Right atrium auricular region (tissue), 2 donors: ENCODE measurements at places on chromosomes 13 and 19. TPM values are rescaled to one million over a fixed set of nuclear protein-coding genes. Genes with fewer than 3 reads are reported as not detected.
A peak's percentile ranks its signal among the peaks of the same experiment; 100 is the strongest.

FBXO27 gene
- total RNA-seq = 5.1 TPM

GRCh38 chr13:46866150-46866549, 30.7 kb downstream of the HTR2A start:
- peak; percentile 61 for DNase-seq

DNA sequence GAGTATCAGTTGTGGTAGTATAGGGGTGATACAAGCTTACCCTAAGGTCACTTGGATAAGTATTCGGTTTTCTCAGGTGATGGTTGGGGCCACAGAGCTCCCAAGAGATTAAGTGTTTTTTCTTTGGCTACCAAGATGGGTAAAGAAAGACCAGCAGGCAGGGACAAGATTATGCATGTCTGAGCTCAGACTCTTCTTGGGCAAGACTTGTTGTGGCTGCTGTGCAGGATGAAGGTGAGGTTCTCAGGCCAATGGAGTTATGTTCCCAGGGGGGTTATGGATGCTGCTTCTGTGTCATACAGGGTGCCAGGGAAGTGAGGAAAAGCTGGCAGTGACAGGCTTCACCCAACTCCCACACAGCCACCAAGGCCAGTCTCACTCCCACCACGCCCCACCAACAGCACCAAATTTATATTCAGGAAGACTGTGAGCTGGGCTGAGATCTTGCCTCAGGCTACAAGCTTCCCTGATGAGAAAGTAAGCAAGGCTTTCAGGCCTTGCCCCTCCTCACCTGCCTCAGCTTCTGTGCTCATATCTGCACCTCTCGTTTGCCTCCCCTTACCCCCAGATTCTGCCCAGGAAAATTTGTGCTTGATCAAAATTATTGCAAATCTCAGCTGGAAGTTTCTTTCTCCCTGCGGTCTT, 511.8 kb upstream of the SLITRK1 start:
- DNase-seq = no peak

ELSPBP1 gene
- total RNA-seq = not detected

KLF12 gene
- total RNA-seq = 12.3 TPM

KLK2 gene
- total RNA-seq = not detected

DNA sequence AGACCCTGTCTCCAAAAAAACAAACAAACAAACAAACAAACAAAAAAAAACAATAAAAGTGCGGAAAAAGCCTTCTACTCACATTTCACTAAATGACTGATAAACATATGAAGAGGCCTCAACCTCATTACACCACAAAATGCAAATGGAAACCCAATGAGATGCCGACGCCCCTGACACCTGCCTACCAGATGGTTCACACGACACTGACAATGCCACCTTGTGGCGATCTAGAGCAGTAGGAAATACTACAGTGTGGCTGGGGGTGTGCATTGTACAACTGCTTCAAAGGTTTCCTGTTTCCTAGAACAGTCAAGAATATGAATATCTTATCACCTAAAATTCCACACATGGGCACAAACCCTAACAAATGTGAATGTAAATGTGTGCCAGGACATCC, 14.0 kb downstream of the SCGB2B2 start:
- DNase-seq = no peak

- no peak for DNase-seq
Measured at GRCh38 chr19:18612772-18613588, at the start of gene TMEM59L. Gene TMEM59L, plus strand, starts transcription at chr19:18612870. Its CDS starts 89 bp downstream, at chr19:18612959.

B3GLCT gene
- 18.2 TPM for total RNA-seq

- DNase-seq = no peak
Measured at GRCh38 chr13:87259479-87260083, 411.6 kb upstream of the SLITRK5 start.

GRCh38 chr19:32265995-32266394, 79.4 kb upstream of the ZNF507 start:
- no peak for DNase-seq

GRCh38 chr19:411723-412355, 2.9 kb upstream of the C2CD4C start:
- no peak for DNase-seq

GRCh38 chr19:35733180-35734125, 8.8 kb downstream of the IGFLR1 start:
- no peak for DNase-seq

DNA sequence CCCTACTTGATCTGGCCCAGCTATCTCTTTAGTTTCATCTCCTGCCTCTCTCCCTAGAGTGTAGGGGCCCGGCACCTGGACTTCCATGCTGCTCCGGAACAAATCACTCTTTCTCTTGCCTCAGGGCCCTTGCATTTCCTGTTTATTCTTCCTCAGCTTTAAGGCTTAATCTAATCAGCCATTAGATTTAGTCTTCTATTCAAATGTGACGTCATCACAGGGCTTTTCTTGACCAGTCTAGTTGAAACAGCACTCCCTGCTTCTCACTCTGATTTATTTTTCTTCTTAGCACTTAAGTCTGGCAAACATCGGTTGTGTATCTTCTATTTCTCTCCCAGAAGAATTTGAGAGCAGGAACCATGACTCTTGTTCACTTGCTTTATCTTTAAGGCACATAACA, 564.1 kb downstream of the EFNB2 start:
- DNase-seq = no peak

PDE4C gene
- total RNA-seq = 1.4 TPM

GRCh38 chr13:49652355-49653305, 24.3 kb downstream of the ARL11 start:
- DNase-seq = no peak

CPB2 gene
- not detected for total RNA-seq

GRCh38 chr13:98731925-98732324, 20.5 kb downstream of the SLC15A1 start:
- no peak for DNase-seq

COL5A3 gene
- total RNA-seq = 6.8 TPM

DNA sequence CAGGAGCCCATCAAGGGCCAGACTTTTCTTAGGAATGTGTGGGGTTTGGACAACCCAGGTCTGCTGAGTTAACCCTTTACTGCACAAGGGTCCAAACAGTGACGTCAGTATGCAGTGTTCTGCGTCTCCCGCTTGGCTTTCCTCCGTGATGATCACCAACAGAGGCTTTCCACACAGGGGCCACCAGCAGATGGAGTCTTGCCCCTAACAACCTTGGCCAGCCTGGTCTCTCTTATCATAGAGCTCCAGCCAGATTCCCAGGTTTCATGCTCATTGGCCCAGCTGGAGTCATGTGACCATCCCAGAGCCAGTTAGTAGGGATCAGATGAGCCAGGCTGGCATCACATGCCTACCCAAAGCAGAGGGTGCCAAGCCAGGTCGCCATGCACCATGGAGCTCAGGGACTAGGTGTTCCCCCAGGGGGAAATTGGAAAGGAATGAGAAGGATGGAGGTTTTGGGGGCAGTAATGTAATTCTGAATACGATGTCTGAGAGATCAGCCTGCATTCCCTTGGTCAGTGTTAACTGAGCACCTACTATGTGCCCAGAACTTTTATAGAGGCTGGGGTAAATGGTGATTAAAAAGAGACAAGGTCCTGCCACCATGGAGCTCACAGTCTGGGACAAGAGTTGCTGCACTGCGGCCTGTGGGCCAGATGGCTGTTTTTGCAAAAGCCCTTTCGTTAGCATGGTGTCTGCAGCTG, 61.2 kb downstream of the MYH14 start:
- no peak for DNase-seq

RFPL4A gene
- total RNA-seq = not detected

- DNase-seq = no peak
Measured at GRCh38 chr19:55383279-55384130, 587 bp downstream of the TMEM238 start.

ATP12A gene
- total RNA-seq = not detected

HPN gene
- 7.2 TPM for total RNA-seq

GRCh38 chr13:102799426-102800144, 666 bp downstream of the BIVM start:
- no peak for DNase-seq

- no peak for DNase-seq
Measured at GRCh38 chr13:31240921-31241320, 41.1 kb downstream of the B3GLCT start.

DNA sequence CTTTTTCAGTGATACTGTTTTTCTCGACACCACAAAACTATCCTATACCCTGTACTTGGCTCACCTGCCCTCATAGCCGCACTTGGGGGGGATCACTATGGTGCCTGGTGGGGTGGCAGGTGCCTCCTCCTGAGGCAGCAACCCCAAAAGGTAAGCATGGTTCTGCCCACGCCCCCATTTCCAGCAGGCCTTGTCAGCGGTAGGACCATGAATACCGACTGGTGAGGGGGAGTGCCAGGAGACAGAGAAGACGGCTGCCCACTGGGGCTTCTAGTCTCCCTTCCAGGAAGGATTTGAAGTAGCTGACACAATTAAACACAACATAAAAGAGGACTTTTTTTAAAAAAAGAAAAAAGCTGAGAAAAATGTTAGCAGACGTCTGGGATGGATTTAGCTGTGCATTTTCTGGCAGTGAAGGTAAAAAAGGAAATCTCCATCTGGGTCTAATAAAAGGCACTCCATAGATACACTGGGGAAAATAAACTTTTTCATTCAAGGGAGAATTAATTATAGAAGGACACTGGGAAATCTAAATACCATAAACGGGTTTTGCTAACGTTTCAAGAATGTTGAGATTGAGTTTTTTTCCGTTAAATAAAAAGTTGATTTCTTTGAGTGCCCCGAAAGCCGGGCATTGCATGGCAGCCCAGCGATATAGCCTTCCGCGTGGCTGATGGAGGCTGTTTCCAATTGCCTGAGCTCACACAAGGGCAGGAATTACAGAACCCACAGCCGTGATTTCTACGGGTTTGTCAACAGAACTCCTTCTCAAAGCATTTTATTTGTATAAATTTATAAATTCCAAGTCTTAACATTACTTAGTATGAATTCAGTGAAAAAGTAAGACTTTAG, 45.1 kb downstream of the ATP11A start:
- no peak for DNase-seq

- DNase-seq = no peak
Measured at GRCh38 chr13:23086968-23087623, 93.7 kb upstream of the SGCG start.

MBD3L2 gene
- total RNA-seq = not detected

DNA sequence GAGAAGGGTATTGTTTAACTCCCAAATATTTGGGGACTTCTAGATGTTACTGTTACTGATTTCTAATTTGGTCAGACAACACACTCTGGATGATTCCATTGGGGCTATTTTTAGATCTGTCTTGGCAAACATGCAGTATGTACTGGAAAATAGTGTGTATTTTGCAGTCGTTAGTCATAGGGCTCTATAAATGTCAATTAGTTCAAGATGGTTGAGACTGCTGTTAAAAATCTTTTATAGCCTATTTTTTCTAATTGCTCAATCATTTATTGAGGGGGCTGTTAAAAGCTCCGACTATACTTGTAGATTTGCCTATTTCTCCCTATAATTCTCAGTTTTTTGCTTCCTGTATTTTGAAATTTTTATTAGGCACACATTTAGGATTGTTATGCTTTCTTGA, 31.4 kb downstream of the PPP5C start:
- no peak for DNase-seq

DNA sequence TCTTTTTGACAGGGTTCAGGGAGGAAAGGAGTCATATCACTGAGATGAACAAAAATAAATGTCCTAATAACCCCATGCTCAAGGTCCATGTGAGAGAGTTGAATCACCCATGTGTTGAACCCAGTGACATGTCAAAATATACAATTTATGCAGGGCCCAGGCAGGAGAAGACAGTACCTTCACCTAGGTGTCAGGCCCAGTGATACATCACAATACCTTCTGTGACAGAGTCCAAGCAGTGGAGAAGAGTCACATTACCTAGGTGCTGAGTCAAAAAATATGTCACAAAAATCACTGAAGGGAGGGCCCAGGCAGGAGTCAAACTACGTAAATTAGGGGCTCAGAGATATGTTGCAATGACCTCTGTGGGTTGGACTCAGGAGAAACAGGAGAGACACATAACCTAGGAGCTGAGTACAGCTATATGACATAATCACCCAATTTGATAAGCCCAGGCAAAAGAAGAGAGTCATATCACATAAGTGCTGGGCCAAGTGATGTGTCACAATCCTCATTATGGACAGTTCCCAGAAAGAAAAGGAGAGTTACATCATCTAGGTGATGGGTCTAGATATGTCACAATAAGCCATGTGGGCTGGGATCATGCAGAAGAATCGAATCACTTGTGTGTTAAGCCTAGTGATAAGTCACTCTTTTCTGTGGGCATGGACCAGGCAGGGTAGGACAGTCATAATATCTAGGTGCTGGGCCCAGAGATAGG, 13.8 kb upstream of the ZNF724 start:
- DNase-seq = no peak

ANGPTL4 gene
- 69.1 TPM for total RNA-seq

- no peak for DNase-seq
Measured at GRCh38 chr19:3655402-3656072, 28.9 kb upstream of the CACTIN start.

DNA sequence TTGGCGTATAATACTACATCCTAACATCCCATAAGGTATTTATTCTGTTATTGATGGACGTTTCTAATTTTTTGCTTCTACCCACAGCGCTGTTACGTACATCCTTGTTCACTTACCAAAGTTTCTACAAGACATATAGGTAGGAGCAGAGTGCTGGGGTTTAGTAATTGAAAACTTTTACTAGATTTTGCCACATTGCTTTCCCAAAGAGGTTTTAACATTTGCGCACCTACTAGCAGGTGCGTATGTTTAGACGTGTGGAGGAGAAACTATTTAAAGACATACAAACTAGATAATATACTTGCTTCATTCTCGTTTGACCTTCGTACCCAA, 559 bp upstream of the RPL21 start:
- DNase-seq = no peak

DNA sequence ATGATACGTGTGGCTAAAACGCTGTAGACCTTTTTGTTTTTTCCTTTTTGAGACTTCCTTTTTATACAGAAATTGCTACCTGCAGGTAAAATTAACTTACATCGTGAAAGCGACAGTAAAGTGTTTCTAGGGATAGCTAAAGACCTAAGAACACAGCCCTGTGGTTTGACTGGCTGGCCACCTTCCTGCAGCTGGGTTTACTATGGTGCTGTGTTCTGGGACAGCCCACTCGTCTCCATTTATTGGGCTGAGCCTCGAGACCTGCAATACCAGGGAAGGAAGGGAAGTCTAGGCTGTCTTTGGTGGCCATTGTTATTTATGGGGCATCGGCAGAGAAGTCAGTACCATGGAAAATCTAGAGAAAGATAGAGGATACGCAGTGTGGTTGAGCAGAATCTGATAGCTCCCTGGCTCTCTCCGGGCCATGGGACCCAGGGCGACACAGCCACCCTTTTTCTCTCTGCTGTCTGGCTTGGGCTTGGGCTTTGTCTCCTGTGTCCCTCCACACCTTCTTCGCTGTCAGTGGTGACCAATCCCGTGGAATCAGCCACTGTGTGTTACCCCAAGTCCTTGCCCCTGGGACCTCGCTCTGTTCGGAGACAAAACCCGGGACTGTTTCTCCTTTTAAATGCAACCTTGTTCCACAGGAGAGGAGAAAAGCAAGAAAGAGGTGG, 30.9 kb downstream of the ACTN4 start:
- DNase-seq = no peak

DNA sequence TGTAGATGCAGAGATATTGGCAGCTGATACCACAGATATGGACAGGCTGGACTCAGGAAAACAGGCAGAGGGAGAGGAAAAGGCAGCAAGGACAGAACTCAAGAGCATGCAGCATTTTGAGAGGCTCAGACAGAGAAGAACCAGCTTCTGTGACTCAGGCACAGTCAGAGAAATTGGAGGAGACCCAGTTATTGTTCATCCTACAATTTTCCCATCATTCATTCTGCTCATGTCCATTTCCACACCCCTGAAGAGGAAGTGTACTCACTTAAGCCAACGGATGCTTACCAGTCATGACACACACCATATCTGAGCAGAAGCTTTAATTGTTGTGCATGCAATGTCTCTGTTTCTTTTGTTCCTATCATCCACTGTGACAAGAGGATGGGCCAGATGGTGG, 359.8 kb upstream of the HTR2A start:
- no peak for DNase-seq

GRCh38 chr13:76865996-76866503, 20.2 kb downstream of the KCTD12 start:
- no peak for DNase-seq
